Stimulated activated CD4-positive, alpha-beta T cell treated with anti-CD3 and anti-CD28 coated beads, Interleukin-2, amount 100 ng/mL, for 48 hours (primary cell): ENCODE measurements at places on chromosomes 3 and 15.

GRCh38 chr15:85880501-85881190 lies 85.9 kb upstream of the KLHL25 start:
- no peak for DNase-seq

DNA sequence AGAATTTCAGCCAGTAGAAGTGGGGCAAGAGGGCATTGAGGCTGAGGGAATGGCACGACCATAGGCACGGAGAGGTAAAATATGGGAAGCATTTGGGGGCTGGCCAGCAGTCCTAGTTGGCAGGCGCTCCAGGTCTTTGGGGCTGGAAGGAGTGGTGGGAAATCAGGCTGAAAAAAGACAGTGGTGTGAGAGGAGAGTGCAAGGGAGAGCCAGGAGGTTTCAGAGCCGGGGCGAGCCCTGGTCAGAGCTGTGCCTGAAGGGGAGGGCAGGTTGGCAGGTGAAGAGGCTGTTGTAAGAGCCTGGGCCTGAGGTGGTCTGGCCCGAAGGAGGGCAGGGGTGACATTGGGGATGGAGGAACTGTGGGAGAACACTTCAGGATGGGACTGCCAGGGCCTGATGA lies 1.6 kb upstream of the IDH3A start:
- no peak for DNase-seq

DNA sequence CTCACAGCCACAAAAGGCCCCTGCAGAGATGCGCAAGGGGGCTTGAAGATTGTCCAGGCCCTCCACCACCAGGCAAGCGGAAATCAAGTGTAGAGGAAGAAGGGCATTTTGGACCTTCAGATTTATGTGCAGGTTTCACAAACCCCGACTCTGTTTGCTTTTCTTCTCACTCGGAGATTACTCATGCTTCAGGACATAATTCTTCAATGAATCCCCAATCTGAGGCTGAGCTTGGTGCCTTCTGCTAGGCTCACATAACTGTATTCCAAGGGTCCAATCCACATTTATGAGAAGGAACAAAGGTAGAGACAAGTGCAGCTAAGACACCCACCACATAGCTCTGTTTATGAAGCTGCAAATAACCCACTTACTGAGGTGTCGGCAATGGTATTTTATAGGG lies 50.6 kb upstream of the NMNAT3 start:
- DNase-seq, result no peak

DNA sequence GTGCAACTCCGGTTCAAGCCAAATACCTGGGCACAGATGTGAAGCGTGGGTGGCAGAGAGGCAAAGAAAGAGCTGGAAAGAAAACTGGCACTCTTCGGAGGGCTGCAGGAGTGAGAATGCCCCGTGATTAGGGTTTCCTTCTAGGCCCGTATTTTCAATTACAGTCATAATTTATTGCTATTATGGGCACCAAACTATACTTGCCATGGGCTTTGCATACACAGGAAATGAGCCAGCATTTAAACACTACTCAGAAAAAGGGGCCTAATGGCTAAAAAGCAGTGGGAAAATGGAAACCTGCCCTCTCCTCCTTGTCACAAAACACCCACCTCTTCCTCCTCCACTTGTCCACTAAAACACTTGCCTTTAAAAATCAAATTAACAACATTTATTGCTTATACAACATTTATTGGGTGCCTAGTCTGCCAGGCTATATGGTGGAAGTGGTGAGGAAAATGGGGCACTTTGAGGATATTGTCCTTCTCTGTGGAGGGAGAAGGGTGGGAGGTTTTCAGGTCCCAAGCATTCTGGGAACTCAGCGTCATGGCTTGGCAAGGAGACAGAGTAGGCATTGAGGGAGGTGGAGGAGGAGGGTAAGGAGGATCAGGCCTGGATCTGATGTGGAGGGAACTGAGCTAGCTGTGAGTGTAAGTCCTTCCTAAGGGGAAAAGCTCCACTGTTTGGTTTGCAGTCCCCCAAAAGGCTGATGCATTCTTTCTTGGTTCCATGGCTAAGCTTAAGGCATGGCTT lies 160.9 kb downstream of the SLCO3A1 start:
- no peak for DNase-seq

- DNase-seq, result no peak
These were observed 294.5 kb upstream of the LRRN1 start for GRCh38 chr3:3504686-3505085.

DNA sequence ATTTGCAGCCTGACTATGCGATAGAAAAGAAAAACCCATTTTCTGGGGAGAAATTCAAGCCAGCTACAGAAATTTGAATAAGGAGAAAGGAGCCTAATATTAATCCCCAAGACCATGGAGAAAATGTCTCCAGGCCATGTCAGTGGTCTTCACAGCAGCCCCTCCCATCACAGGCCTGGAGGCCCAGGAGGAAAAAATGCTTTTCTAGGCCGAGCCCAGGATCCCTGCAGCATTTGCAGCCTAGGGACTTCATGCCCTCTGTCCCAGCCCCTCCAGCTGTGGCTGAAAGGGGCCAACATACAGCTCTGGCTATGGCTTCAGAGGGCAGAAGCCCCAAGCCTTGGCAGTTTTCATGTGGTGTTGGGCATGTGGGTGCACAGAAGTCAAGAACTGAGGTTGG lies 26.3 kb downstream of the ARRDC4 start:
- no peak for DNase-seq

GRCh38 chr3:184632551-184633236 lies 71.1 kb downstream of the EPHB3 start:
- no peak for DNase-seq

DNA sequence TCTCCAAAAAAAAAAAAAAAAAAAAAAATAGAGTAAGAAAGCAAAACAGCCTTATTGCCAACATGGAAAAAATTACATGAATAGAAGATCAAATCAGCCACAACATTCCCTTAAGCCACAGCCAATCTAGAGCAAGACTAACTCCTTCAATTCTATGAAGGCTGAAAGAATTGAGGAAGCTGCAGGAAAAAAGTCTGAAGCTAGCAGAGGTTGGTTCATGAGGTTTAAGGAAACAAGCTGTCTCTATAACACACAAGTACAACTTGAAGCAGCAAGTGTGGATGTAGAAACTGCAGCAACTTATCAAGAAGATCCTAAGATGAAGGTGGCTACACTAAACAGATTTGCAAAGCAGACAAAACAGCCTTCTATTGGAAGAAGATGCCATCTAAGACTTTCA lies 9.3 kb downstream of the PARL start:
- DNase-seq, result no peak

GRCh38 chr3:119494597-119494996 lies 3.8 kb upstream of the TIMMDC1 start:
- no peak for DNase-seq

DNA sequence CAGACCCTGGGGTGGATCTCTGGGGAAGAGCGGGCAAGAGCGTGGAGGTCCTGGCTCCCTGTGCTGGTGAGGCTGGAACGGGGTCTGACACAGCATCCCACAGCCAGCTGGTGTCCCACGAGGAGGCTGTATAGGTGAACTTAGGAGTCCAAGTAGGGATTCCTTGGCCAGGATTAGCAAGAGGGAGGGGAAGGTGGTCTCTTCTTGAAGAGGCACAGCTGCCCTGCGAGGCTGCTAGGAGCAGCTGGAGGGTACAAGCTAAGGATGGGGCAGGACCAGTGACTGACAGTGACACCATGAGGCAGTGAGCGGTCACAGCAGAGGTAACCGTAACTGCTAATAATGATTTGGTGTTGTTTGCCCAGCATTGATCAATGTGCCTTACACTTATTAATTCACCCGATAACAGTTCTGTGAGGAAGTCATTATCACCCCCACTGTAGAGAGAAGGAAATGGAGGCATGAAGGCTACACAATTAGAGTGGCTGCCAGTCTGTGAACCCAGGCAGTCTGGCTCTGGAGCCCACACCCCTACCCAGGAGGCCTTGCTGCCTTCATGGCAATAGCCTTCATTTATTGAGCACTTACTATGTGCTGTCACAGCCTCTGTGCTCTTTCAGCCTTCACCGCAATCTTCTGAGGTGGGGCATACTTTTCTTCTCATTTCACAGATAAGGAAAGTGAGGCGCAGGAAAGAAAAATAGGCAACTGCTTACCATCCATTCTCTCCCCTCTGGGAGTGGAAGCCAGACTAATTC lies 59.4 kb downstream of the TMEM44 start:
- DNase-seq, result peak; percentile 32

- no peak for DNase-seq
These were observed 137.3 kb upstream of the UBE2E1 start for GRCh38 chr3:23668430-23668904.

- no peak for DNase-seq
These were observed 53.4 kb downstream of the USP13 start for GRCh38 chr3:179706233-179706632.

GRCh38 chr3:100602506-100603444 lies 6.6 kb upstream of the ADGRG7 start:
- no peak for DNase-seq

DNA sequence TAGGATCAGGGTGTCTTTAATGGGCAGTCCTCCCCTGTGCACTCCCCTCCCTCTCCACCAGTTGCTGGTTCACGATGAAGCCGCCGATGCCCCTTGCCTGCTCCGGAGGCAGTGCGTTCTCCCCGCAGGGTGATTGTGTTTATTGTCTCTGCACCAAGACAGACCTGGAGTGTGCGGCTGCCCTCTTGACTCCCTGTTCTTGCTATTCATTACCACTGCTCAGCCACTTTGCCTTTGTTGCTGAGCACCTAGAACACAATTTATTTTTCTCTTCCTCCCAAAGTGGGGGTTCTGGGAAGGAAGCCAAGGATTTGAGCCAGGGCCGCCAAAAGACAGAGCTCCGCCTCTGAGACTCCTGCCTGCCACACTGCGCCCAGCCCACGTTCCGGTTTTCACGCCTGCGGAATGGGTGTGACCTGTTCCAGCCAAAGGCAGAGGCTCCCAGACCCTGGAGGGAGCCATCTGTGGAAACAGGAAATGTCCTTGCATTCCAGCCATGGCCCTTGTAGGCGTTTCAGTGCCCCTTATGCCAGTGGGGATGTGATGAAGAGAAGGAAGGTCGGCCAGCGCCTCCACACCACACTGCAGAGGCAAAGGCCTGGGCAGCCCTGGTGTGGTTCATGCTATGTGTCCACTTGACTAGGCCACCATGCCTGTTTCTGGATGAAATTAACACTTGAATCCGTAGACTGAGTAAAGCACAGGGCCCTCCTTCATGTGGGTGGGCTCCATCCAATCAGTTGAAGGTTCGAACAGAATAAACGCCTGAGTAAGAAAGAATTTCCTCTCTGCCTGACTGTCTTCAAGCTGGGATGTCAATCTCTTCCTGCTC lies 85.8 kb downstream of the HMG20A start:
- DNase-seq, result no peak

- no peak for DNase-seq
These were observed 170.0 kb upstream of the NDN start for GRCh38 chr15:23857028-23857641.

- DNase-seq, result no peak
These were observed 596.7 kb upstream of the ADAMTS9 start for GRCh38 chr3:65284546-65284945.

DNA sequence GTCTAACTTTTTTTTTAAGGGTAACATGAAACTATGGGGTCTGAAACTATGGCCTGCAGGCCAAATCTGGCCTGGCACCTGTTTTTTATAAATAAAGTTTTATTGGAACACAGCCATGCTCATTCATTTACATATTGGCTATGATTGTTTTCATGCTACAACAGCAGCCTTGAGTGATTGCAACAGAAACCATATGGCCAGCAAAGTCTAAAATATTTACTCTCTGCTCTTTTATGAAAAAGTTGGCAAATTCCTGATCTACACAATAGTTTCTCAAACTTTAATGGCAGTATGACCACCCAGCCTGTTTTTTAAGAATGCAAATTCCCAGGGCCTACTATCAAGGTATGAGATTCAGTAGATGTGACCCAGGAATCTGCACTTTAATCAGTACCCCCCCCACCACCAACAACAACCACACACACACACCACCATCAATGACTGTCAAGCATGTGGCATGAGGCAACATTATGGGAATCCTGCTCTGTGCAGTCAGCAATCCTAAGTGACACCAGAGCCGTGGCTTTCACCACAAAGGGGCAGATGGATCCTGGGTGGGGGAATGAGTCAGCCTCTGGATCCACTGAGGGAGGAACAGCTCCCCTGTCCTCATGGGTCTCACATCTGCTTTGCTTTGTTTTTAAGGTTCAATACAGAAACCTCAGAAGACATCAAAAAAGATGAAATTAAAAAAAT lies 142.8 kb downstream of the NTRK3 start:
- no peak for DNase-seq

DNA sequence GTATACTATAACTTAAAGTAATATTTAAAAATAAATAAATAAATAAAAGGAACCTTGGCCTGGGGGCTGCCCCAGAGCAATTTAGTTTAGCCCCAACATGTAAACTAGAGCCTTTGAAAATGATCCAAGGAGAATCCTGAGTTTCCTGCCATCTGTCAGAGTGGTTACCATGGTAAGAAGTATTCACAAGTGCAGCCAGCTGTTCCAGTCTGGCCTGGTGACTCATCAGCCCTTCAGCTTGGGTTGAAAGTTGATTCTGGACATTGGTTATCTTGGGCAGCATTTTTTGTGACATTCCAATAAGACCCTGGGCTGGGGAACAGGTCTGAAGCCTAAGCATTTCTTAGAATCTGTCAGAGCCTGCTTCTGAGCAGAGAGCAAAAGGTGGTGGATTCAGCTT lies 72.7 kb upstream of the LRTM1 start:
- no peak for DNase-seq

DNA sequence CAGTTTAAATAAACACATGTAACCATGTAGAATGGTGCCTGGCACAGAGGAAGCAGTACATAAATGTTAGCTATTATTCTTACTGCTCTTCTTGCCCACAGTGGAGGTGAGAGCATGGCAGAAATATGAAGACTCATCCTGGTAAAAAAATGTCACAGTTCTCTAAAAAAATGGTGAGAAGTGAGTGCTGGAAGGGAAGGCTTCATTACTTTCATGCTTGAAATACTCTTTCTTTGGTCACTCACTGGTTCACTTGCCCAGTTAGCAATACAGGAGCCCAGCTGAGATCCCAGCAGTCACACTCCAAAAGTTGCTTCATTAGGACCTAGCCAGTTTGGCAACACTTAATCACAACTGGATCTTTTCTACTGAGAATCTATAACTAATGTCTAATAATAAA lies 1017.2 kb downstream of the TUSC7 start:
- DNase-seq, result no peak

DNA sequence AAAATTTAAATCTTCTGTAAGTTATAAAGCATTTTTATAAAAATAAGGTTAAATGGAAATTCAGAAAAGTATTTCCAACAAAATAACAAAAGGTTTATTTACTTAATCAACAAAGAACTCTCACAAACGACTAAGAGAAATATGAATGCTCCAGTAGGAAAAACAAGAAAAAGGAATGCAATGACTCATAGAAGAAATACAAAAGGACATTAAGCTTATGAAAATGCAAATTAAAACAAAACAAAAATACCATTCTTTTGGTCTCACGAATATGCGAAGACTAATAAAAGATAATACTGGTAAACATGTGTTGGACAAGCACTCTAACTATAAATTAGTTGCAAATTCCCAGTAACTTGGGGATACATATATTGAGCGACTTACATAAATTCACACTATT lies 17.5 kb upstream of the TBC1D5 start:
- DNase-seq, result no peak

- peak; percentile 70 for DNase-seq
These were observed 407.2 kb upstream of the TGFBR2 start for GRCh38 chr3:30199096-30199759.
